SJSA1 (cell line): ENCODE measurements at places on chromosomes 4 and X. TPM values are rescaled to one million over a fixed set of nuclear protein-coding genes. Genes with fewer than 3 reads are reported as not detected.

- no peak overlapping the region for H3K27ac ChIP-seq
- no peaks in the 10 kb centered on the region for H3K36me3 ChIP-seq
- H3K4me1 ChIP-seq, result no peaks in the 10 kb centered on the region
- H3K4me3 ChIP-seq, result no peak overlapping the region
- H3K27me3 ChIP-seq, result no peaks in the 10 kb centered on the region
- no peak for DNase-seq
Measured at GRCh38 chrX:84047339-84047738, 140.7 kb downstream of the RPS6KA6 start.

DNA sequence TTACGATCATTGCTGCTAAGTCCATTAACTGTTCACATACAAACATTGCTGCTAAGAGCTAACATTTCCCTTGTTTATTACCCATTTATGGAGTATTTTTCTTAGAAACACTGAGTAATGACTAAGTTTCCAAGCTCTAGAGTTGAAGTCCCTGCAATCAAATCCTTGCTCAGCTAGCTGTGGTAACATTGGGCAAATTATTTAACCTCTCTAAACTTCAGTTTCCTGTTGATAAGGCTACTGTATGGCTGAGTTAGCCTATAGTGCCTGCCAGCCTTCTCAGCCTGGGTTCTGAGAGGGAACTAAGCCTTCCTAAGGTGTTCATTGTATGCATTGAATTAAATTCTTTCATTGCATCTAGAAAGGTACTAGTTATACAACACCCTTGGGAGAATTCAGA, 15.2 kb upstream of the SCOC start:
- no peaks in the 10 kb centered on the region for H3K36me3 ChIP-seq
- H3K4me3 ChIP-seq, result no peak overlapping the region
- H3K27ac ChIP-seq, result no peak overlapping the region

DNA sequence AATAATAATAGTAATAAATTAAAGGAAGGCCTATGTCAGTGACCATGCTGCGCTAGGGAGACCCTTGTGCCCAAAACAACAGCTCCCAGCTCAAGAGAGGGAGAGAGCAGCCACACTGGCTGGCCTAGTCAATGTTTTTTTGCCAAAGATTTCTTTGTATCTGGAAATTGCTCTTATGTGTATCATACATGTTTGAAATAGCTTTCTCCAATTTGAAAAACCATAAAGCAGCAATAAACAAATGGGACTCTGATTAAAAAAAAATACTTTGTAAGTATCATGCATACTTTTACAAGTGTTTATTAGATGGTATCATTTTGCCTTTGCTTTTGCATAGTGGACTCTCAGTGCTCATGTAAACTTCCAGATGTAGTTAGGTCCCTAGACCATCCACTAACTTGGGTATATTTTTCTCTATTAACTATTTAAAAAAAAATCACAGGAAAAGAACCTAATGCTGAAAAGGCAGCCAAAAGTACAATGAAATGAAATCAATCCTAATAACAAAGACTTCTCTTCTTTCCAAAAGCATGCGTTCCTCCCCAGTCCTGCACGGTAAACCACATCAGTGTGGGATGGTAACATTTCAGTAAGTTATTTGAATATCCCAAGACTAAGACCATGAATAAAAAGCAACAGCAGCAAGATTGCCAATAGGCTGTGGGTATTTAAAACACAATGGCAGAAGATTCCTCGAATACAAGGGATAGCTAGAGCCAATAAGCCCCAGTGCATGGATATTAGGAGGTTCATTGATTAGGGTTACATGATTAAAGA, 117.6 kb downstream of the PALLD start:
- H3K36me3 ChIP-seq, result no peaks in the 10 kb centered on the region
- H3K4me3 ChIP-seq, result no peak overlapping the region
- peaks cover 67% of the 10 kb centered on the region for H3K4me1 ChIP-seq
- peak; percentile 50 for DNase-seq
- peak overlapping the region; percentile 69 for H3K27ac ChIP-seq

Gene TLR3
- total RNA-seq, result 1.6 and 3.4 TPM in 2 replicates

GRCh38 chr4:71602289-71602900, 181.5 kb downstream of the GC start:
- peak overlapping the region; percentile 70 for H3K27ac ChIP-seq
- DNase-seq, result no peak
- no peaks in the 10 kb centered on the region for H3K27me3 ChIP-seq
- H3K4me3 ChIP-seq, result no peak overlapping the region
- H3K36me3 ChIP-seq, result no peaks in the 10 kb centered on the region

Gene SLC6A14
- total RNA-seq, result not detected in 2 replicates

Gene TMEM154
- total RNA-seq, result 0.22 and 0.37 TPM in 2 replicates

DNA sequence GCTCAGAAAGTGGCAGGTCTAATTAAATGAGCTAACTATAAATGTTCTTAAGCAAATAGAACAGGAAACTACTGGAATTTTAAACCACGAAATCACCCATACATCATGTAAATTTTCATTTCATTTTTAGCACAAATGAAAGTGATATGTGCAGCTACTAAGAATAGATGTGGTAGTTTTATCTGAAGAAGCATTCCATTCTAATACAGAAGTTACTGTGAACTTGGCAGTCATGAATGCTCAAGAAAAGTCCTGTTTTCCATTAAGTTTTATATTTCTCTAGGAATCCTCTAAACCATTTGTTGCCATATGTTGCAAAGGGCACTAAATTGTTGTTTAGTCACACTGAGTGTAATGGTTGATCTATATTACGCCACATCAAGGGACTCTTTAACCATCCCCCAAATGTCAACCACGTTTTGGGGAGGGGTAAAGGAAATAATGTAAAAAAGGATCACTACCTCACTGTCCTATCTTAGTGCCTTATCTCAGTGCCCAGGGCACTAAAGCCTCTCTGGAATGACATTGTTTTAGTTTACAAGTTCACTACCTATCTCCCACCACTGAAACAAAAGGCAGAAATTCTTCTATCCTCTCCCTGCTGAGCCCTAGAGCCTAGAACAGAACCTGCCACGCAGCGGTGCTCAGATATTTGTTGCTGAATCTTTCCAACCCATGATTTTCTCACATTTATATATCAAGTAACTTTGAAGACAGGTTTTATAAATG, 118.0 kb downstream of the SHISA3 start:
- no peaks in the 10 kb centered on the region for H3K27me3 ChIP-seq
- H3K36me3 ChIP-seq, result no peaks in the 10 kb centered on the region
- no peaks in the 10 kb centered on the region for H3K4me1 ChIP-seq
- H3K4me3 ChIP-seq, result no peak overlapping the region
